ENCODE measurements at places on chromosomes 11 and 22.

GRCh38 chr11:86681483-86681756 lies 9.0 kb upstream of the ME3 start:
- no peak for DNase-seq

DNA sequence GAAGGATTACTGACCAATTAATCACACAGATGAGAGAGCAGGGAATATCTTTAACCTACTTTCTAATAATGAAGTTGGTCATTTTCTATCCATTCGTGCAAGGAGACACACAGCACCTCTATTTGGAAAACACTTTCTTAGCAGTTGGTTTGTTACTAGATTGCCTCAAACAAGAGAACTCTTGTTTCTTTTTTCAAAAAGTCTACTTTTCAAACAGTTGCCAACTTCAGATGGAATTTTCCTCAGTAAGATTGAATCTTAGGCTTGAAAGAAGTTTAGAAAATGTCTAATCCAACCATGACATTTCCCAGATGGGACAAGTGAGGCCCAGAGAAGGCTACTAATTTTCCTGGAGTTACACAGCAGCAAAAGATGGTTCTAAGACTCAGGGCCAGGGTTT lies 42.4 kb upstream of the SMTN start:
- DNase-seq, result no peak

GRCh38 chr11:35583843-35584242 lies 34.4 kb upstream of the FJX1 start:
- DNase-seq, result no peak

GRCh38 chr11:70660059-70660888 lies 261.9 kb downstream of the CTTN start:
- no peak for DNase-seq

DNA sequence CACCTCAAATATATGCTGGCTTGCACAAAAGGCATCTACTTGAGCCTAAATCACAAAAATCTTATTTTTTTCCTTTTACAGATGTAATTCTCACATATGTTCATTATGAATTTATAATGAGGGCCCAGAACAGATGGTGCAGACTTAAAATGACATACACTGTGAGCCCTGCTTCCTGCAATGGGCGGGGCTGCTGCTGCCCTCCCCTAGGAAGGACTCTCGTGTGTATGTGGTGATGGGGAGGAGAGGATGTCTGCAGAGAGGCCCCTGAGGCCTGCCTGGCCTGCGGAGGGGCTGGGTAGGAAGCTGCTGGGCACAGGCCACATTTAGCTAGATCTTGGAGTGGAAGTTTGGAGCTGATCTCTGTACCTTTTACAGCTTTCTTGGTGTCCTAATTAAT lies 233.4 kb upstream of the KIRREL3 start:
- DNase-seq, result no peak

GRCh38 chr22:46027211-46028105 lies 50.5 kb upstream of the WNT7B start:
- DNase-seq, result peak; percentile 39
